Muscle of leg (tissue), 16 donors: ENCODE measurements at places on chromosomes 12 and 14. TPM values are rescaled to one million over a fixed set of nuclear protein-coding genes. Genes with fewer than 3 reads are reported as not detected.

The CLMN gene
- 3.2 TPM for total RNA-seq

The ARHGAP9 gene
- total RNA-seq, result 3.6 TPM

The NR4A1 gene
- total RNA-seq, result 23.7 TPM

The NINJ2 gene
- 3.2 TPM for total RNA-seq

The LRFN5 gene
- total RNA-seq, result 10.0 TPM

The FAM90A1 gene
- total RNA-seq, result 0.09 TPM

The HVCN1 gene
- 5.6 TPM for total RNA-seq

The SYCP3 gene
- total RNA-seq, result 0.13 TPM

The EPYC gene
- total RNA-seq, result 0.04 TPM

The AVPR1A gene
- total RNA-seq, result 11.7 TPM

The STAB2 gene
- 1.3 TPM for total RNA-seq

The TMEM30B gene
- total RNA-seq, result 3.2 TPM

The MIS18BP1 gene
- 17.0 TPM for total RNA-seq

The BEGAIN gene
- 2.0 TPM for total RNA-seq

The CRIP2 gene
- 144 TPM for total RNA-seq

The PTGER2 gene
- total RNA-seq, result 1.4 TPM

The LAG3 gene
- total RNA-seq, result 0.18 TPM

The L3HYPDH gene
- 19.9 TPM for total RNA-seq

The PLD4 gene
- 3.1 TPM for total RNA-seq

The MYBPC1 gene
- 2,328 TPM for total RNA-seq

The SERPINA6 gene
- total RNA-seq, result not detected

The MYH6 gene
- total RNA-seq, result 0.66 TPM

The MAP3K9 gene
- total RNA-seq, result 0.13 TPM

The FAR2 gene
- total RNA-seq, result 10.2 TPM

The SLC38A4 gene
- 5.6 TPM for total RNA-seq
